NCI-H510A (cell line): ENCODE measurements at places on chromosomes 12 and 14.

GRCh38 chr12:53344824-53345485 is 8.8 kb upstream of the SP7 start:
- DNase-seq = peak; percentile 47

DNA sequence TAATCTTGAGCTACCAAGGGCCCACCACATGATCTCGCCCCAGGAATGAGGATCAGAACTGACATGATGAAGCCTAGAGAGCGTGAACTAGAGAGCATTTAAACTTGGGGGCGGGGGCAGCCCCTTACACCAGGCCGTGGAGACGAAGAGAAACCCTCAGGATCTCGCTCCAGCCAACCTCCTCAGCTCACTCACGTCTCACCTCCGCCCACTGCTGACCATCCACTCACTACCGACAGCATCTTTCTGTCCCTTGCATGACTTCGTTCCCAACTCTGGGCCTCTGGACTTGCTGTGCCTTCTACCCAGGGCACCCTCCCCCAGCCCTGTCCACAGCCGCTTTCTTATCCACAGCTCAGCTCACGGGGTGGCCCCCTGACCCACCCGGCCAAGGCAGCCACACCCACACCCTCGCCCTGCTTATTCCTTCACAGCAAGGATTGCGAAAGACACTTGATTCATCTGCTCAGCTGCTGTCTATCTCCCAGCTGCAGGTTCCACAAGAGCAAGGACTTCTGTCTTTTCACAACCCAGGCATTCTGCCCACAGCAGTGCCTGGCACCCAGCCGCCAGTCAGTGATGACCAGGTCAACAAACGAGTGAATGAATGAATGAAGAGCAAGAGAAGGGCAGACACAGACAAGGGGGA is 6.4 kb downstream of the STX2 start:
- no peak for DNase-seq

DNA sequence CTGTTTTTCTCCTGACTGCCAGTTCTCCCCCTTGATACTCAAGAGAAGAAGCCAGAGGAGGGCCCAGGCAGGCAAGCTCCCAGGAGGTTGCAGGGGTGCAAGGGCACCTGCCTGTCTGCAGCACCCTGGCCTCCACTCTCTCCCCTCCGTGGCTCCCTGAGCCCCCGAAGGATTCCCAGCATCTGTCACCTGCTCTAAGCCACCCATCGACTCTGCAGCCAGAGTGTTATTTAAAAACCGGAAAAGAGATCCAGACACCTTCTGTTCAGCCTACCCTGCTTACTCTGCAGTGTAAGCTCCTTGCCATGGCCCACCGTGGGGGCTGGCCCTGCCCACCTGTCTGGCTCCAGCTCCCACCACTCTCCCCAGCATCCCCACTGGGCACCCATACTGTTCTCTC is 121.4 kb downstream of the KSR2 start:
- DNase-seq = no peak

- no peak for DNase-seq
Observed at GRCh38 chr14:53696217-53696965, 260.2 kb downstream of the BMP4 start.

GRCh38 chr14:67583711-67584644 is 16.1 kb downstream of the PIGH start:
- peak; percentile 1 for DNase-seq

- DNase-seq = no peak
Observed at GRCh38 chr12:132488127-132489077, 1.5 kb upstream of the FBRSL1 start.

DNA sequence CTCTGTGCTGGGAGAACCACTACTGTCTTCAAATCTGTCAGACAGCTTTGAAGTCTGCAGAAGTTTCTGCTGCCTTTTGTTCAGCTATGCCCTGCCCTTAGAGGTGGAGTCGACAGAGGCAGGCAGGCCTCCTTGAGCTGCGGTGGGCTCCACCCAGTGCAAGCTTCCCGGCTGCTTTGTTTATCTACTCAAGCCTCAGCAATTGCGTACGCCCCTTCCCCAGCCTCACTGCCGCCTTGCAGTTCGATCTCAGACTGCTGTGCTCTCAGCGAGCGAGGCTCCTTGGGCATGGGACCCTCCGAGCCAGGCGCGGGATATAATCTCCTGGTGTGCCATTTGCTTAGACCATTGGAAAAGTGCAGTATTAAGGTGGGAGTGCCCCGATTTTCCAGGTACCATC is 25.1 kb upstream of the KLRB1 start:
- no peak for DNase-seq

GRCh38 chr14:75198291-75198933 is 22.0 kb upstream of the TMED10 start:
- peak; percentile 16 for DNase-seq

DNA sequence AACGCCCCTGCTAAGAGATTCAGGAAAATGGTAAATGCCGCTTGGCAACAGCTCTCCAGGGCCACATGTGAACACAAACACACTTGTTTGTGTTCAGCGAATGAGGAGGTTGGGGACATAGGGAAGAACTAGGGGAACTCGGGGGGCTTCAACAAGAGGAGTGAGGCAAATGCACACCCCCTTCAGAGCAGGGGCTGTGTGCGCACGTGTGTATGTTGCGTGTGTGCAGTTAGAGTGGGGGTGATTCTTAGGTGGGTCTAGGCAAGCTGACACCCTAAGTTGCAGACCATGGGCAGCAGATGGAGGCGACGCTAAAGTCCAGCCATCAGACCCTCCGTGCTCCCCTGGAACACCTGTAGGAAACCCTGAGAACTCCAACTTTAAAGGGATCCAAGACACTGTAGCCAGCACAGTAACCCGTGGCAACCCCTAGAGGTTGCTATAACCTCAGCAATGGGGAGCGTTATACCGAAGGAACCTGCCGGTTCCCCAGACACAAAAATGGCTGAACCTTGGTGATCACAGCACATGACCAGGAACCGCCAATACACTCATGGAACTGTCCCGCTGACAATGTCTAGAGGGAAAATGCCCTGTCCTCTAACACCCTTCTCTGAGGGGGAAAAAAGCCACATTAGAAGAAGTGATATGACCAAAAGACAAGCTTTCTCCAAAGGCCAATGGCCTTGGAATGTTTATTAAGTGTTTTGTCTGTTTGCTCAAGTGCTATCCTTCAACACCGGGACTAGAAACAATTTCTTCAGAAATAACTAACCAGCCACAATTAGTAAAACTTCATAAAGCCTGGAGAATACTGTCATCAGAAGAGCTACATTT is 86.5 kb upstream of the CEP83 start:
- DNase-seq = no peak

- no peak for DNase-seq
Observed at GRCh38 chr12:44873898-44874297, 2.2 kb downstream of the NELL2 start.

- no peak for DNase-seq
Observed at GRCh38 chr12:92059960-92060359, 85.7 kb downstream of the BTG1 start.

GRCh38 chr12:102638777-102639176 is 158.4 kb upstream of the IGF1 start:
- no peak for DNase-seq

GRCh38 chr14:44113769-44114730 is 393.0 kb downstream of the FSCB start:
- no peak for DNase-seq

- DNase-seq = no peak
Observed at GRCh38 chr12:123421314-123421713, 15.2 kb downstream of the RILPL2 start.

DNA sequence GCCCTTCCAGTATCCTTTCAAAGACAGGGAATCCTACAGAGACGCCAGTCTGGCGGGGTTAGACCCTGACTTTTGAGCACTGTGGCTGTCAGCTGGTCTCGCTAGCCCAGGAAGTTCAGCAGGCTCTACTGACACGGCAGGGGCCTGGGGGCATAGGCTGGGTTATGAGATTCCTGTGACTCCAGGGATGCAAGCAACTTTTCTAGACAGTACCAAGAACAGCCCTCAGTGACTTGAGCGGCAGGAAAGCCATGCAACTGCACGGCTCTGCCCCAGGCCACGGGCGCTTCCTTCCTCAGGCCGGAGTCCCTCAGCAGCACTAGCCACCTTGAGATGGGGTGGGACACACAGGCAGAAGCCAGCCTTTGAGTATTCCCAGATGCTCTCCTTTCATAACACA is 5.1 kb upstream of the SIVA1 start:
- no peak for DNase-seq
